ENCODE measurements at places on chromosomes 11 and 22.

GRCh38 chr22:29167032-29167911 is 38.4 kb upstream of the EMID1 start:
- no peak for DNase-seq

DNA sequence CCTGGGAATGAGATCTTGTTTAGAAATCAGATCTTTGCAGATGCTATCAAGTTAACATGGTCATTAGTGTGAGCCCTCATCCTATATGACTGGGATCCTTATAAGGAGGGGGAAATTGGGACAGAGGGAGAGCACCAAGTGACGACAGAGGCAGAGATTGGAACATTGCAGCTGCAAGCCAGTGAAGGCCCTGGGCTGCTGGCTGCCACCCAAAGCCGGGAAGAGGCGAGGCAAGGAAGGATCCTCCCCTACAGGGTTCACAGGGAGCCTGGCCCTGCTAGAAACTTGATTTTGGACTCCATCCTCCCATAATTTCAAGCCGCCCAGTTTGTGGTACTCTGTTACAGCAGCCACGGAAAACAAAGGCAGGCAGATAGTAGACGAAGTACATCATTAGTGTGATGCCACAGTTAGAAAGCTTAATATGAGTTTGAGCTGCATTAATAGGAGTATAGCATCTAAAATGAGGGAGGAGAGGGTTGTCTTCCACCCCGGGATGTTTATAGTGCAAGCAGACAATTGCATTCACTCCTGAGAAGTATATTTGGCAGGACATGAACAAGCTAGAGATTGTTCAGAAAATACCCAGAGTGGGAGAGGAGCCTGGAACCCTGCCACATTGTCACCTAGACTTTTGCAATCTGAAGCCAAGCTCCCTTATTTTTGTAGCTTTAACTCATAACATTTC is 56.8 kb upstream of the CLMP start:
- no peak for DNase-seq

DNA sequence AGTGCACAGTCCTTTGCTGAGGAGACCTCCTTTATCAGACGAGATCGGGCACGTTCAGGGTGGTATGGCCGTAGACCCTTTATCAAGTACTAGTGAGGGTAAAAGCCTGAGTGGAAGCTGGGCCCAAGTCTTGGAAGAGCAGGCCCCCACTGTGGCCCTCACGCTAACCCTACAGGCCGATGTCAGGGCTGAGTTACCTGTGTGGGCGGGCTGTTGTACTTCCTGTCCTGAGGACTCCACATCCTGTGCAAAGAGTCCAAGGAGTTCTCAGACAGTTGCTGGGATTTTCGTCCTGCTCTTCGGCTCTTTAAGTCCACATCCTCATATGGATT is 34.9 kb downstream of the RPL27A start:
- no peak for DNase-seq

- DNase-seq, result no peak
Measured at GRCh38 chr11:101553891-101554292, 29.9 kb downstream of the TRPC6 start.

DNA sequence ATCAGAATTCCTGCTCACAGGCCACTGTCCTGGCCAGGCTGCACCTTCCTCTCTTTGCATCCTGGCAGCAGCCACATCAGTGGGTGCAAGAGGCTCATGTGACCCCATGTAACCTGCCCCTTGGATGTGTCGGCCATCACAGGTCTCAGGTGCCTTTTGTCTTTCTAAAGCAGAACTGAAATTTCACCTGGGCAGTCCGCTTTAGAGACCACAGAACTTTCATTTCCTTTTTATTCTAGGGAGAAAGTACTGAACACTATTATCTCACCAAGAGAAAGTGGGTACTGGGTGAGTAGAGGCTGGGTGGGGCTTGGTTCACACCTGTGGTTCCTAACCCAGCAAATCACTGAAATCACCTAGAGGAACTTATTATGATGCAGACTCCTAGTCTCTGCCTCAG is 51.7 kb upstream of the NUP160 start:
- DNase-seq, result no peak

All from putamen (tissue), 1 donor.